Fibroblast of skin of scalp (primary cell): ENCODE measurements at places on chromosomes 11 and 22.

DNA sequence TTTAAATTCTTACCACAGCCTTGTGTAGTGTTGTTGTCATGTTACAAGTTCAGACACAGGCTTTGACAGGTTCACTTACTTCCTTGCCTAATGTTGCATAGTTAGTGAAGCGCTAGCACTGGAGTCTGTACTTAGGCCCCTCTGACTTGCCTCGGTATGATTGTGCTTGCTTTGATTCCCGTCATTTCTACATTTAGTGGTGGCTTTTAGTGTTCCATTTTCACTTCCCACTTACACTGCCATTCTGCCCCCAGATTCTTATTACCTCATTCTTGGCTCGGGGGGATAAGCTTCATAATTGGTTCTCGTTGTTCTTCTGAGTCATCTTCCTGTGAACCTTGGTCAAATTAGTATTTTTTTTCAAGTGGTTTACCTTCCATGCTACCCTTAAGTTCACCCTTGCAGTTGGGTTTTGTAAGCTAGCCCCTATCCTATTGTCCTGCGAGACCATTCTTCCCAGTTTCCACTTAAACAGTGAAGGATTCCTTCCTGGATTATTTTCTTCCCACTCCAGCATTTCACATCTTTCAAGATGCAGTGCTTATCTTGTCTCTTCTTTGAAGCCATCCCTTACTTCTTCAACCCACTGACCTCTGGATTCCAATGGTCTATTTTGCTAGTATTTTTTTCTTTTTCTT is 68.7 kb downstream of the DDX10 start:
- peak; percentile 37 for DNase-seq

DNA sequence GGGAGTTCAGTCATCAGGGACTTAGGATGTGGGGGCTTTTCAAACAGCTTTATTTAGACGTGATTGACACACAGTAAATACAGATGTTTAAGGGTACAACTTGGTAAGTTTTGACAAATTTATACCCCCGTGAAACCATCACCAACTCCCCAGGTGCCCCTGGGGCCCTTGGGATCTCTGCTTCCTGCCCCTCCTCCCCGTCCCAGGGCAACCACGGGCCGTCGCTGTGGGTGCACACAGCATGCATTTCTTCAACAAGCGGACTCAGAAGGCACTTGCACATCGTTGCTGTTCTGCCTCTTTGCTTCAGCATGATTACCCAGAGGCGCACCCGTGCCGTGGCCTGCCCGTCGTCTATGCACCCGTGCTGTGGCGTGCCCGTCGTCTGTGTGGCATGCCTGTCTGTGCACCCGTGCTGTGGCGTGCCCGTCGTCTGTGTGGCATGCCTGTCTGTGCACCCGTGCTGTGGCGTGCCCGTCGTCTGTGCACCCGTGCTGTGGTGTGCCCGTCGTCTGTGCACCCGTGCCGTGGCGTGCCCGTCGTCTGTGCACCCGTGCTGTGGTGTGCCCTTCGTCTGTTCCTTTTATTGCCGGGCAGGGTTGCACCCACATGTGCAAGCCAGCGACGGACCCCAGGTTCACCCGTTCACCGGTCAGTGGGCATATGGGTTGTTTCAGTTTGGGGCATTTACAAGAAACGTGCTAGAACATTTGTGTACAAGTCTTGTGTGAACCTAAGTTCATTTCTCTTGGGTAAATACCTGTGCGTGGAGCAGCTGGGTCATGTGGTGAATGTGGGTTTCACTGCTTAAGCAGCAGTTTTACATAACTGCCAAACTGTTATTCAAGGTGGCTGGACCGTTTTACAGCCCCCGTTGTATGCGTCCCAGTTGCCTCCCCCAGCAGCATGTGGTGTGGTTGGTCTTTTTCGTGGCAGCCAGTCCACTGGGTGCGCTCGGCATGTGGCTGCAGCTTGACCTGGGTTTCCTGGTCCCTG is 8.3 kb downstream of the CD81 start:
- no peak for DNase-seq

DNA sequence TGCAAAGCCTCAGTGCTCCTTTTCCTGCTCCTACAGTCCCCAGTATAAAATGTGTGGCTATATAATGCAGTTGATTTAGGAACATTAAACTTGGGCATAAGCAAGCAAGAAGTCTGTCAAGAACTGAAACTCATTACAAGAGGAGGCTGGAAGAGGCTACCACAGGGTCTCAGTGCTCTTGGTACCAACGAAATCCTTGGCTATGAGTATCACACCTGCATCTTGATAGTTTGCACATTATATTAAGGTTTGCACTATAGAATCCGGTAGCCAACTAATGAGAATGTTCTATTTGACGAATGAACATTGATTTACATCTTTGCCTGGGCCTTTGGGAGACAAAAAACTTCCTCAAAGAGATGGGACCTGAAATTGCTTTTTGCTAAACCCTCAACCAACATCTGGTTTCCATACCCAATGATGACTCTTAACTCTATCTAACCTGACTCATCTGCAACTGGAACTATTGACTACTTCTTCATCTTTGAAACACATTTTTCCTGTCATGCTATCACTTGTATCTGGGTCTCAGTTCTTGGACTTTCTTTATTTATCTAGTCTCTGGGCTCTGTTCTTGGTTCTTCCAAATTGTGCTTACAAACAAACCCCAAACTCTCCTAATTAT is 207.2 kb upstream of the CTSC start:
- DNase-seq, result no peak

- DNase-seq, result no peak
Observed at GRCh38 chr11:70117567-70118145, 39.5 kb downstream of the ANO1 start.

DNA sequence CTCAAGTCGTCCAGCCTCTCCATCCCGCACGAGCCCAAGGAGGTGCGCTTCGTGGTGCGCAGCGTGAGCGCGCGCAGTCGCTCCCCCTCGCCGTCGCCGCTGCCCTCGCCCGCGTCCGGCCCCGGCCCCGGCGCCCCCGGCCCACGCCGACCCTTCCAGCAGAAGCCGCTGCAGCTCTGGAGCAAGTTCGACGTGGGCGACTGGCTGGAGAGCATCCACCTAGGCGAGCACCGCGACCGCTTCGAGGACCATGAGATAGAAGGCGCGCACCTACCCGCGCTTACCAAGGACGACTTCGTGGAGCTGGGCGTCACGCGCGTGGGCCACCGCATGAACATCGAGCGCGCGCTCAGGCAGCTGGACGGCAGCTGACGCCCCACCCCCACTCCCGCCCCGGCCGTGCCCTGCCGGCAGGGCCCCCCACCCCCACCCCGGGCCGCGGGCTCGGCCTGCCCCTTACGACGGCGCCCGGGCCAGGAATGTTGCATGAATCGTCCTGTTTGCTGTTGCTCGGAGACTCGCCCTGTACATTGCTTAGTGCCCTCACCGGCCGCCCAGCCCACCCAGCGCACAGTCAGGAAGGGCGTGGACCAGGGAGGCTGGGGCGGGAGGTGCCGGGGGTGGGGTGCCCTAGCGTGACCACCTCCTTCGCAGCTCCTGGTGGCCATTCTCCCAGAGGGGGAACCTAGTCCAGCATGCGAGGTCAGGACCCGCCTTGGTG is 6.9 kb upstream of the ACR start:
- DNase-seq, result peak; percentile 6

GRCh38 chr11:12285811-12286222 is 91.6 kb upstream of the PARVA start:
- DNase-seq, result no peak

DNA sequence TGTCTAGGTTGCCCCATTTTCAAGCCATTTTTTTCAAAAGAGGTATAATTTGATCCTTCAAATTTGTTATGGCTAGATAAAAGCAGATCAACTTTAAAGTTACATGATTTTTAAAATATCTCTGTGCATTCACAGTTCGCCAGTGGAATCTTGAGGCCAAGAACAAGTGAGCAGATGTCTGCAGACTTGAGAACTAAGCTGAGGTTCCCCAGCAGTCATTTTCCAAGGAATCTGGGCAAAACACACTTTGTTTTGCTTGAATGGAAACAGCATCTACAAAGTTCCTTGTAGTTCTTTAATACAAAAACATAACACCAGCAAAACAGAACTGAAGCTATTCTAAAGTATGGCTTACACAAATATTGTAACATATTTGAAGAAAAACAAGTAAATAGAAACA is 7.7 kb downstream of the MPPED2 start:
- DNase-seq, result no peak

- DNase-seq, result no peak
Observed at GRCh38 chr11:86186386-86186785, 58.2 kb upstream of the EED start.

DNA sequence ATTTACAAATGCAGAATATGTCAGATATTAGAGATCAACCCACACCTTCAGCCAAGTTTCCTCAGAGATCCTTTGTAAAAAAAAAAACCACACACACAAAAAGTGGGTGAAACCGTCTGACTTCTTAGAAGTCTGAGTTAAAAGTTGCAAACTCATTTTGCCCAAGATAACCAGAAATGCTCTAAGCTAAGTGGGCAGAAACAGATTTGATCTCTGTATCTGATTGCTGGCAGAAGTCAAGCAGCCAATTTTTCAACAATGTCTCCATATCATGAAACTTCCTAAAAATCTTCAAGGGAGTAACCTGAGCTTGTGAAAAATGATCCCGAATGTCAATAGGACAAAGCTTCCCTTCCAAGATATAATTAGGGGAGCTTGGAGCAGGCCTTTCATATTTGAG is 28.6 kb upstream of the ATXN10 start:
- DNase-seq, result no peak

GRCh38 chr11:110093407-110094297 is 460 bp downstream of the ZC3H12C start:
- DNase-seq, result peak; percentile 61

DNA sequence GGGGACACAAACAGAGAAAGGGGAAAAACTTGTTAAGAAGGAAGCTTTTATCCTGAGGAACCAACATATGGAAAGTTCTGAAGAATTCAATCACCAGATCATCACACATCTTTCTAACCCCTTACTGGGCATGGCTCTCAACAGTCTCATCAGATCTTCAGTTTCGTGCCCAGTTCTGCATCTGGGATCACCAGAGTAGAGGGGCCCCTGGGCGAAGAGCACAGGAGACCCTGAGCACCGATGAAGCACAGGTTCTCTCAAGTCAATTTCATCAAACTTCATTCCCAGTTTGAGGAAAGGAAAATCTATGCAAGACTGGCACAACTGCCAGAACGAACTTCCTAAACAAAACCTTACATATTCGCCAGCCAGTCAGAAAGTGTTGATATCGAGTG is 8.5 kb upstream of the PYGM start:
- no peak for DNase-seq

DNA sequence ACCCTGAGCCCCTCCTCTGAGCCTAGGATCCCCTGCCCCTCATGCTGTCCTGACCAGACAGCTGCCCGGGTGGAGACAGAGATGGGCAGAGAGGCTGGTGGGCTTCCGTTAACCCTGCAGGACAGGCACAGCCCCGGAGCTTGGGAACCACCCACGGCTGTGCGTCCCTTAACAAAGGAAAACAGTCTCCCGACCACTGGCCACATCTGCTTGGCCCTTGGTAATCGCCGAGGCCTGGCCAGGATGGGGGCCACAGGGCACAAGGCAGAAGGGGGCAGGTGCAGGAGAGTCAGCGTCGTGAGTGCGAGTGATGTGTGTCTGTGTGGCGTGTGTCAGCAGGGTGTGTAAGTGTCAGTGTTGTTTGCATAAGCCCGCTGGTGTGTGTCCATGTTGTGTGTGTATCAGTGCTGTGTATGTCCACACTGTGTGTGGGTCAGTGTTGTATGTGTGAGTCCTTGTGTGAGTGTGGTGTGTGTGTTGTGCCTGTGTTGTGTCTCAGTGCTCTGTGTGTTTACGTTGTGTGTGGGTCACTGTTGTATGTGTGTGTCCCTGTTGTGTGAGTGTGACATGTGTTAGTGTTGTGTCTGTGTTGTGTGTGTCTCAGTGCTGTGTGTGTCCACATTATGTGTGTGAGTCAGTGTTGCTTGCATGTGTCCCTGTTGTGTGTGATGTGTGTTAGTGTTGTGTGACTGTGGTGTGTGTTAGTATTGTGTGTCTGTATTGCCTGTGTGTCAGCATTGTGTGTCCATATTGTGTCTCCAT is 369.5 kb downstream of the BRD1 start:
- DNase-seq, result no peak

GRCh38 chr11:70191495-70192140 is 11.5 kb upstream of the FADD start:
- peak; percentile 55 for DNase-seq

GRCh38 chr11:92811341-92811740 is 158.1 kb upstream of the MTNR1B start:
- peak; percentile 3 for DNase-seq
